Common myeloid progenitor, CD34-positive (primary cell): ENCODE measurements at places on chromosomes 1 and 21.

GRCh38 chr1:48767975-48768510 is 8.6 kb downstream of the BEND5 start:
- DNase-seq = peak; percentile 74

DNA sequence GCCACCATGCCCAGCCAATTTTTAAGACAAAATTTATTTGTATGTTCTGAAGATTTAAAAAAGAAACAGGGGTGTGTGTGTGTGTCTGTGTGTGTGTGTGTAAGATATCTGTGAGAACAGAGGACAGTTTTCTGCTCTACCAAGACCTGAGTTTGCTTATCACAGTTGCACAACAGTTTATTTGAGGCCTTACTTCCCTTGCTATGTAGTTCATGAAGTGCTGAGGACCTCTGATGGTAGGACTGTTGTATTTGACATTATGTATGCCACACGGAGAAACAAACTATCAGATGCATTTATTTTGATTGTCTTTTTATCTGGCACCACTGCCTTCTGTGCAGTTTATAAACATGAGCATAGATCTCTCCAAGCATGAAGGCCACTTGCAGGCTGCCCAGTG is 355.2 kb downstream of the PBX1 start:
- peak; percentile 56 for DNase-seq

DNA sequence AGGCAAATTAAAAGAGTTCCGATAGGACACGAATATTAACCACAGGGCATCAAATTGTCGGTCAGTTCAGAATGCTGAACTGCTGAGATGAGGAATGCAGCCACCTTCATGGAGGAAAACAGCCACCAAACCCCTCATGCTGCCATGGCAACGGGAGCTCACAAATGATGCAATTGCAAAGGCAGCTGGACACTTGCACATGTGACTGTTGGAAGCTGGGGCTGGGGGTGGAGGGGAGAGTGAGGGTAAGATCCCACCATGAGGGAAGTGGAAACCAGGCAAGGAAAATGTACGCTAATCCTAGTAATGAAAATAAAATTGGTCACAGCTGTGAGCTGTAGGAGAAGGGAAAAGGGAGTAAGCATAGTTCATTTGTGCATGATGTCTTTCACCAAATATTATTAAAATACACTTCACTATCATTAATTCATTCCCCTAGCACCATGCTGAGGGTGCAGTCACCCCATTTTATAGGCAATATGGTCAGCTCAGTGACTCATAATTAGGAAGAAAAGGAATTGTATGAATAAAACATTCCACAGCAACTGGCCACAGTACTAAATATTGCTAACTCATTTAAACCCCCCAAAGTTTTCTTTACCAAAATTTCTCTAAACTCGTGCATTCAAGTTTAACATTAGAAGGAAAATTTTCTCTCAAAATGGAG is 15.3 kb downstream of the BECN2 start:
- no peak for DNase-seq

GRCh38 chr1:86748622-86749373 is 44.4 kb downstream of the SH3GLB1 start:
- DNase-seq = no peak

DNA sequence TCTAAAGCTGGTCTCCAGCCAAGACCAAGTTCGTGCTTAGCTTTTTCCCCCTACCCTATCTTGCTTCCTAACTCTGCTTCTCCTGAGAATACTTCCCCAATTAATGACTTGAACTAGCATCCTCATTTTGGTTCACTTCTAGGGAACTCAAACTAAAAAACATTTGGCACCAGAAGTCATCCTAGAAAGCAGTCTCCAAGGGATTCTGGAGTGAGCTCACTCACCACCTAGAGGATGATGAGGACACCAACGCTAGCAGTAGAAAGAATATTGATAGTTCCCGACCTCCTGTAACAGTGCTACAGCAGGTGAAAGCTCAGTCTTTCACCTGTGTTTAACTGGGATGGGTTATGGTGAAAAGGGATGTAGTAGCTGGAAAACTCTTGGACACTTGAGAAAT is 4.7 kb upstream of the PSMB2 start:
- peak; percentile 32 for DNase-seq

GRCh38 chr1:209937996-209938959 is at the start of gene SYT14:
Gene SYT14, plus strand, starts transcription at chr1:209938217. Its CDS starts 48 bp downstream, at chr1:209938265.
- peak; percentile 18 for DNase-seq

DNA sequence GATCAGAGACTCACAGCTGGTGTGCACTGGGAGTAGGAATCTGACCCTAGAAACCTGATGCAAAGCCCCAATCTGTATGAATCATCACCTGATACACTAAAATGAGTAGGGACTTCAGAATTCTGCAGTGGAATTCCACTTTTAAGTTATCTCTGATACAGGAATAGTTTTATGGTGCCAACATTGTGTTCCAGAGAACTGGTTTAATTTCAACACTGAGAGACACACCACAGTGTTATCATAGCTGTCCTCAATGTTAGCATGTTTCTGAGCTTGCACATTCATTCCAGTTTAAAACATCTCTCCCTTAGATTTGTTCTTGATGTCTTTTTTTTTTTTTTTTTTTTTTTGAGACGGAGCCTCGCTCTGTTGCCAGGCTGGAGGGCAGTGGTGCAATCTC is 7.1 kb downstream of the UTS2 start:
- no peak for DNase-seq

DNA sequence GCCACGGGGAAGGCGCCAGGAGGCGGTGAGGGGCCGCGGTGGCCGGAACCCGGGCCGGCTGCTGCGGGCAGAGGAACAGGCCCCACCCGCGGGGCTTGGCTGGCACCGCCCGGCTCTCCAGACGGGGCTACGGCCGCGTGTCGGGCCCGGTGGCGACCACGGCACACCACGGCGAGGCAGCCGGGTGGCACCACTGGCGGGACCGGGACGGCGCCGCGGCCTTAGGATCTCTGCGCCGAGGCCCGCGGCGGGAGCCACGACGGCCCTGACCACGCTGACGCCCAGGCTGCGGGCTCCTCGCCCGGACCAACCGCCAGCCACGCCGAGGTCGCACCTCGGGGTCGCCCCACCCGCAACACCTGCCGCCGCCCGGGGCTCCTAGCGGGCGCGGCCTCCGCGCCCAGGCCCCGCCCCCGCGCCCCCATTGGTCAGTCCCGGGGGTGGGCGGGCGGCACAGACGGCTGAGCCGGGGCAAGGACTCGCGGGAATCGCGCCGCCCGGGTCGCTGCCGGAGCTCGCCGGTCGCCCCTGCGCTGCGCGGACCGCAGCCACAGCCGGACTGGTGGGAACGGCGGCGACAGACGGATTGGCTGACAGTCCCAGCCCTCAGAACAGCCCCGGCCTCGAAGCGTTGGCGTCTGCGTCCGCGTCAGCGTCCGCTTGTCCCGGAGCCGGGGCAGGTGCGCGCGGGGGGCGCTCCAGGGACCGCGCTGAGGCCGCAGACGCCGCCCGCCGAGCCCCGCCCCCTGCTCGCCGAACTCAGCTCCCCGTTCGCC is at the start of gene BMP8A:
BMP8A (plus strand) TSS at position 491 of the 776 bp plus-strand sequence. CDS start 356 bp downstream, outside the sequence.
- peak; percentile 81 for DNase-seq
